Epithelial cell of prostate (primary cell): ENCODE measurements at places on chromosomes 4 and X.

DNA sequence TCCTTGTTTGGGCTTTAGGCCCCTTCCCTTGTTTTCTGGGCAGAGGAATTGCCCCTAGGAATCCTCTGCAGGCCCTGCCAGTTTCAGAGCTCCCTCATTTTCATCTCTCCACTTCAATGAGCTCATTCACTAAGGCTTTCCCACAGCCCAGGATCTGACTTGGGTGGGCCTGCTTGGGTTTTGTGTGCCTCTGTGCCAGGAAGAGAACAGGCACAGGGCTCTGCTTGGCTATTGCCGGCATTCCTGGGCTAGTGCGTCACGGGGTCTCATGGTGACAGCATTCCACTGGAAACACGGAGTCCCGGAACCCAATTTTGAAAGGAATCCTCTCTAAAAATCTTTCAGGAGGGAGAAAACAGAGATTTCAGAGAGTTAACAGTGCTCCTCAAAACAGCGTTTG, 150.5 kb downstream of the VCX3A start:
- no peak for DNase-seq

DNA sequence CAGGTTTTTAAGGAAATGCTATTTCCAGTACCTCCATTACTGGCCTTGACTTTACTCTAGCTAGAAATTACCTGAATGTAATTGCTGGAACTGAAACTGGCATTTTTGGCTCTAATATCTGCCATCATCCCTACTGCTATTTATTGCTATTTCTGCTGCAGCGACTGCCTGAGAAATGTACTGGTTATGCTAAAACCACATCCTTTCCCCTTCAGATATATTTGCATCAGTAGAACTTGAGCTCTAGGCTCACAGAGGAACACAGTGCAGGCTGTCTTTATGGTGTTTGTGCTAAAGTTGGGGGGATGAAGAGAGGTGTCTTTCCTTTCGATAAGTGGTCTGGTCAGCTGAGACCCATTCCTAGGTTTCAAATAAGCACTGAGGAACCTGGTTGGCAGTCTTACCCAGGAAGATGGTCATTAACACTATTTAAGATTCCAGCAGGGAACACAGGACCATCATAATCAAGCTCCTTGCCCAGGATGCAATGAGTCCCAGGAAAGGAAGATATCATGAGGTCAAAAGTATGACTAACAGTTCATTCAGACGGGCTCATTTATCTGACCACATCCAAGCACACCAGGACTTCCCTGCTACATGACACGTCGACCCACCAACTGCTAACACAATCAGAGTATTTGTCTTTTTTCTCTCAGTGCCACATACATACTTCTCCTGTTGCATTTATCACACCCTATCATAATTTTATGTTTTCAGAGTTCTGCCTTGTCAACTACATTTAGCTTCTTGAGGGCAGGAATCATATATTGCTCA, 137.4 kb downstream of the GABRA3 start:
- no peak for DNase-seq

GRCh38 chr4:55819634-55820033, at the start of gene EXOC1L:
TSS of gene EXOC1L (plus strand) at chr4:55819790. CDS start at chr4:55820027, 237 bp downstream.
- DNase-seq: no peak

DNA sequence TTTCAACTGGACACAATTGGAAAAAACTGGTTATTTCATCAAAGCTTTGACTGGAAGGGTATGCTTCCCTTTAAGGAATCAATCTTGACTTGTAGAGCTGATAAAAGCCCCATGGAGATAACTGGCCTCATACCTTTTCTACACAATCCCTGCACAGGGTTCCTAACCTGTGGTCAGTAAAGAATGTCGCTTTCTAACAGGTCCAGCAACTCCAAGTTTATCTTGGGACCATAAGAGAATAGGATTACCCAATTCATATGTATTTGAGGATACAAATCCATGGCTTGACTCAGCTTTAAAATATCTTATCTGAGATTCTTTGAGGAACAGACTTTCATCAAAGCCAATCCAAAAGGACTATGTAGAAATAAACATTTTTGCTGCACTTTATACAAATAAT, 1399.8 kb upstream of the PABPC4L start:
- no peak for DNase-seq

GRCh38 chr4:136741468-136741867, 790.8 kb downstream of the PCDH18 start:
- DNase-seq: no peak

DNA sequence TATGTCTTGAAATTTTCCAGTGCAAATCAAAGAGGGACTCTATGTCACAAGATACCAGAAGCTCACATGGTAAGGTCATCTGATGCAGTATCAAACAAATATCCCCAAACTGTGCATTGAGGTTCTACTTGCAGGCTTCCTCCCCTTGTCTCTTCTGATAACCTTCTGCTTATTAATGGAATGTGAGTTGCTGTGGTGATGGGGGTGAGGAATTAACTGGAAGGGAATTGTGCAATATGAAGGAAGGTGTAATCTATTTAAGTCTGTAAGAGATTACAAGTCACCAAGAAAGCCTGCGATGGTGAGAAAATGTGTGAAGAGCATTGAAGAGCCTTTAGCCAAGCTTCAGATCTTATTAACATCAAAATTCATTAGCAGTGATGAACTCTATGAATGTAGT, 15.4 kb upstream of the MAGED1 start:
- no peak for DNase-seq

DNA sequence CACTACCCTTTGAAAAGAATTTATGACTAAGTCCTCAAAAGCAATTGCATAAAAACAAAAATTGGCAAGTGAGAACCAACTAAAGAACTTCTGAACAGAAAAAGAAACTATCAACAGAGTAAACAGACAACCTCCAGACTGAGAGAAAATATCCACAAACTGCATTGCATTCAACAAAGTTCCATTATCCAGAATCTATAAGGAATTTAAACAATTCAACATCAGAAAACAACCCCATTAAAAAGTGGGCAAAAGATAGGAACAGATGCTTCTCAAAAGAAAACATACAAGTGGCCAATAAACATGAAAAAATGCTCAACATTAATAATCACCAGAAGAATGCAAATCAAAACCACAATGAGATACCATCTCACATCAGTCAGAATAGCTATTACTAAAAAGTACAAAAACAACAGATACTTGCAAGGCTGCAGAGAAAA, 130.2 kb downstream of the GASK1B start:
- no peak for DNase-seq

DNA sequence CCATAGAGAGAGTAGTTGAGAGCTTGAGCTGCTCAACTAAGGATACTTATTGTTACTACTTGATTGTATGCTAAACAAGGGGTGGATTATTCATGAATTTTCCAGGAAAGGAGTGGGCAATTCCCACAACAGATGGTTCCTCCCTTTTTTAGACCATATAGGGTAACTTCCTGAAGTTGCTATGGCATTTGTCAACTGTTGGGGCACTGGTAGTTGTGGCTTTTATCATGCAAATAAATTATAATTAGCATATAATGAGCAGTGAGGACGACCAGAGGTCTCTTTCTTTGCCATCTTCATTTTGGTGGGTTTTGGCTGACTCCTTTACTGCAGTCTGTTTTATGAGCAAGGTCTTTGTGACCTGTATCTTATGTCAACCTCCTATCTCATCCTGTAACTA, 1403.5 kb upstream of the PABPC4L start:
- DNase-seq: no peak

- DNase-seq: no peak
Measured at GRCh38 chr4:2286904-2287593, 25.1 kb upstream of the MXD4 start.

GRCh38 chr4:113844369-113844768, 82.8 kb upstream of the CAMK2D start:
- DNase-seq: no peak

GRCh38 chrX:49192722-49193328, 6.7 kb upstream of the PRICKLE3 start:
- no peak for DNase-seq

DNA sequence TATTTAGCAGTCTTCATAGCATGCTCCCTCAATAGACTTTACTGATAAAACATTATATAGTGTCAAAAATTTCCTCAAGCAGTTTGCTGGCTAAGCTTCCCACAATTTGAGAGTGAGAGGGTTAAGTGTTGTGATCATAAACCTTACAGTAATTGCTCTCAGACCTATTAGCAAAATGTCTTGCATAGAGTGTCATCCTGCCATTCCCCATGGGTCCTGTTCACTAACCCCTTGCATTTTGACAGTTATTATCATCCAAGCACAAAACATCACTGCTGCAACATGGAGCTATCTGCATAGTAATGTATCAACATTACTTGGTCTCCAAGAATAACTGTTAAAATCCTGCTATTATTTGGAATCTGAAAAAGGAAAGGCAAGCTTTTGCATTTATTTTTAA, 196.1 kb upstream of the GK2 start:
- DNase-seq: no peak

DNA sequence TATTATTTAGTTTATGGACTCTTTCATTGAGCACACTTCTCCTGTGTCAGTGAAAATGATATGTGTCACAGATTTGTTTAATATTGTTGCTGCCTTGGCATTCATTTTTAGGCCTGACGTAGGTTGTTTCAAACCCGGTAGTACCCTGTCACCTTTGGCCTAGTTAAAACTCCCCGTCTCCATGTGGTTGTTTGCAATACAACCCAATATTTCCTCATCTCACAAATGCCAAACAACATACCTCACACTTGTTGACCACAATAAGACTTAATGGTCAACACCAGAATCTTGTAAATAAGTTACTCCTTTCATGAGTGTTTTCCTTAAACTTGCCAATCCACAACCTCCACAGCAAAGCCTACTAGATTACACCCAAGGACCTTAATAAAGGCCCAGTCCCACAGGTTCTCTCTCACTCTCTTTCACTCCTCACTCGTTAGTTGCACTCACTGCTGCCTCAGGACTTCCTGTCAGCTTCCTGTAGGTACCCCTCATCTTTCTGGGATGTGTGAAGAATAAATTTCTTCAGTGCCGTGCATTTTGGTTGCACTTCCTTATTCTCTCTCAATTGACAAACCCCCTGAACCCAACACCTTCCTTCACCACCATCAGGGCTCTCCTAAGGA, 31.3 kb downstream of the IL13RA2 start:
- no peak for DNase-seq

GRCh38 chr4:155033604-155034003, 174.8 kb upstream of the NPY2R start:
- no peak for DNase-seq

DNA sequence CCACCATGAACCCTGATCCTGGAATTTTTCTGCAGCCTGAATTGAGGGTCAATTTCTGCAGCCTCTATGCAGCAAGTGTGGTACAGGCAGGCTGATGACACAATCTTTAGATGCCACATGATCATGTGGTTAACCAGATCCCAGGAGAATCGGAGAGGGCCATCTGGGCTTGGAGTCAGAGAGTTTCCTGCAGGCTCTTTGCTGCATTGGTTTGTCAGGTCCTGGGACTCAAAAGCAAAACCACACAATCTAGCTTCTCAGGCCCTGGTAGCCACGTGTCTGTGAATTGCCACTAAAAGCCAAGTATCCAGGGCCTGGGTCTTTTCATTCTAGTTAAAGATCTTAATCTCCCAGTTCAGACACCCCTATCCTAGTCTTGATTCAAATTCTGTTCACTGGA, 464.5 kb downstream of the BCOR start:
- no peak for DNase-seq

DNA sequence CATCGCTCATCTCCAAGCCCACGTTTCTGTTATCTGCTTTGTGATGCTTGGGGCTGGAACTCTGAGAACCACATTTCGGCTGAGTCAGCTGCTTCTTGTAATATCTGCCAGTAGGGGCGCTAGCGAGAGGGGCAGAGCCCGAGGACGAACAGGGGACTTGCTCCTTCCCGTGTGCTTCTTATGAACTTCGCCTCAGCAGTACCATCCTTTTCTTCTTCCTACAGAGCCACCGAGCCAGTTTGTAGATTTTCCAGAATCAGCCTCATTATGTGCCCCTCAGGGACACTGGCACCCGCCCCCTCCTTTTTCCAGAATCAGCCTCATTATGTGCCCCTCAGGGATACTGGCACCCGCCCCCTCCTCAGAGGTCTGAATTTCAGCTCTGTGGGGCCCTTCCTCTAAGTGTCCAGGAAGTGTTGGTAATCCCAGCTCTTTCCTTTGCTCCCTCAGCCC, 441.7 kb upstream of the RASGEF1B start:
- DNase-seq: no peak

GRCh38 chr4:44646151-44646550, 5.3 kb downstream of the YIPF7 start:
- peak; percentile 10 for DNase-seq

DNA sequence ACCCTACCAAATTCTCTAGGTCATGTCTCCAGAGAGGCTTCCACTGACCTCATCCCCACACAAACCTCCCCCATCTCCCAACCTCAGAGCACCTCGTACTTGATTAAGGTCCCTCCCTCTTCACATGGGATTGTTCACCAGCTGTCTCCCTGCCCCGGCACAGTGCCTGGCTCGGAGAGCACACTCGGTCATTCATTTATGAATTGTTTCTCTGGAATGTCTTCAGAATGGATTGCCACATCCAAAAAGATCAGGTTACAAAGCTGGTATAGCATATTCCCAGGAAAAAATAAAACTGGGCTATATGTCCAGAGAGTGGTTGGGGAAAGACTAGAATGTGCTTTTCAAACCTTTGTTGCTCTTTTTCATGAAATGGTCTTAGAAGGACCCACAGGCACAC, 21.6 kb downstream of the JAKMIP1 start:
- no peak for DNase-seq

- DNase-seq: no peak
Measured at GRCh38 chr4:8050555-8051206, 107.9 kb downstream of the ABLIM2 start.

GRCh38 chrX:105645667-105646357, 176.5 kb upstream of the NRK start:
- DNase-seq: peak; percentile 10

- no peak for DNase-seq
Measured at GRCh38 chrX:130523460-130524394, 121.9 kb downstream of the RBMX2 start.

GRCh38 chr4:52290466-52290865, 239.4 kb downstream of the SPATA18 start:
- no peak for DNase-seq

GRCh38 chrX:107673431-107673830, 45.1 kb downstream of the PRPS1 start:
- DNase-seq: no peak

DNA sequence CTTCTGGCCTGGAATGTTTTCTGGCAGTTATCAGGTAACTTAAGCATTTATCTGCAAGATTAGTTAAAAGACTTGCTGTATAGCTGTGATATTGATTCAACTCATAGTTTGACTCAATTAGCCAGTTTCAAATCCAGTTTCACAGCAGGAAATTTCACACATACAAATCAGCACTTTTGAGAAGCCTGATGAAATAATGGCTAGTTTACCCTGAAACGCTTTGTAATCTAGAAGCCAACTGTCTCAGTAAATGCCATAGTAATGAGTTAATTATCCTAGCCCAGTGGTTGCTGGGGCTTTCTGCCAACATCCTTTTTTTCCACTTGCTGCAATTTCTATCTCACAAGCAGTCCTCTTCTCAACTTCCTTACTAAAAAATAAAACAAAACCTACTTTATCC, 53.1 kb downstream of the ARHGEF38 start:
- DNase-seq: no peak

DNA sequence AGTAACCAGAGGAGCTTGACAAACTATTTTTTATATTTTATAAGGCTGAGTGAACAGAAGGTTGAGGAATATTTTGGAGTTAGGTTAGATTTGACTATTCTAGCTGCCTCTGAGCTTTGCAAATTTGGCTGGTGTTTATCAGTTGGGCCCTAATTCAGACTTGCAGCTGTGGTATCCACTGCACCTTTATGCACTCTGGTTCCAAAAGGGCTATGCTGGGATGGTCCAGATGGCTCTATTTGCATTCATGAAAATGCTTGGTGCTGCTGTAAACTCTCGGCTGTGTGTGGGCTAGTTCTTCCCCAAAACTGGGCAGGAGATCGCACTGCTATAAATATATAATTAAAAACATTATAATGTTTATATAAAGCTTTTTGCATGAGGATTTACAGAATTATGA, 106.3 kb downstream of the REPS2 start:
- DNase-seq: no peak
